Mononuclear cell (primary cell): ENCODE measurements at places on chromosomes 12 and 14. TPM values are rescaled to one million over a fixed set of nuclear protein-coding genes. Genes with fewer than 3 reads are reported as not detected.

Gene SYT10
- not detected for total RNA-seq

Gene CLEC14A
- total RNA-seq: not detected

Gene RIMBP2
- total RNA-seq: not detected

Gene TOMM20L
- 1.9 TPM for total RNA-seq

Gene SYNDIG1L
- not detected for total RNA-seq

Gene ITGB7
- 49.8 TPM for total RNA-seq
